ENCODE measurements at places on chromosomes 2 and 18. TPM values are rescaled to one million over a fixed set of nuclear protein-coding genes. Genes with fewer than 3 reads are reported as not detected.

LCT gene
- 0.04 TPM for total RNA-seq

CFC1B gene
- not detected for total RNA-seq

ANKRD23 gene
- 4.1 TPM for total RNA-seq

FBXO48 gene
- total RNA-seq = 0.64 TPM

ANO7 gene
- 4.1 TPM for total RNA-seq

ZFP36L2 gene
- 60.6 TPM for total RNA-seq
